ENCODE measurements at places on chromosomes 4 and X.

DNA sequence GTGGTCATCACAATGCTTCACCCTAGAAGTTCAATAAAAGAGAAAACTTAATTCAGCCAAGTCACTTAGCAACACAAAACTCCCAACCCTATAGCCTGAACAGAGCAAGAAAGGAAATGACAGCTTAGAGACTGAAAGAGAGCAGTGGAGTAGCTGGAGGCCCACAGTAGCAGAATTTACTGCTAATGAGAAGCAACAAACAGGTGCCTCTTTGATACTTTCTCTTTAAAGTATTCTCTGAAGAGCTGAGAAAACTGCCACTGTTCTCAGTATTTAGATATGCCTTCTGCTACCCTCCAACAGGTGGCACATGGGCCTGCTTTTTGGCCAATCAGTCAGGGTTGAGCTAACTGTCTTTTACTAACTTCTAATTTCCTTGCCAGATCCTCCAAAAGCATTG lies 240.0 kb downstream of the GPC3 start:
- DNase-seq, result no peak

GRCh38 chr4:189049682-189050081 lies 891.0 kb upstream of the FRG1 start:
- no peak for DNase-seq

- peak; percentile 14 for DNase-seq
Measured at GRCh38 chrX:44344194-44344593, 722 bp upstream of the EFHC2 start.

- no peak for DNase-seq
Measured at GRCh38 chr4:138446456-138446855, 204.3 kb upstream of the SLC7A11 start.

GRCh38 chrX:30748342-30748960 lies 95.2 kb downstream of the GK start:
- DNase-seq, result no peak

GRCh38 chr4:158809611-158810486 lies 41.0 kb downstream of the FNIP2 start:
- DNase-seq, result no peak

DNA sequence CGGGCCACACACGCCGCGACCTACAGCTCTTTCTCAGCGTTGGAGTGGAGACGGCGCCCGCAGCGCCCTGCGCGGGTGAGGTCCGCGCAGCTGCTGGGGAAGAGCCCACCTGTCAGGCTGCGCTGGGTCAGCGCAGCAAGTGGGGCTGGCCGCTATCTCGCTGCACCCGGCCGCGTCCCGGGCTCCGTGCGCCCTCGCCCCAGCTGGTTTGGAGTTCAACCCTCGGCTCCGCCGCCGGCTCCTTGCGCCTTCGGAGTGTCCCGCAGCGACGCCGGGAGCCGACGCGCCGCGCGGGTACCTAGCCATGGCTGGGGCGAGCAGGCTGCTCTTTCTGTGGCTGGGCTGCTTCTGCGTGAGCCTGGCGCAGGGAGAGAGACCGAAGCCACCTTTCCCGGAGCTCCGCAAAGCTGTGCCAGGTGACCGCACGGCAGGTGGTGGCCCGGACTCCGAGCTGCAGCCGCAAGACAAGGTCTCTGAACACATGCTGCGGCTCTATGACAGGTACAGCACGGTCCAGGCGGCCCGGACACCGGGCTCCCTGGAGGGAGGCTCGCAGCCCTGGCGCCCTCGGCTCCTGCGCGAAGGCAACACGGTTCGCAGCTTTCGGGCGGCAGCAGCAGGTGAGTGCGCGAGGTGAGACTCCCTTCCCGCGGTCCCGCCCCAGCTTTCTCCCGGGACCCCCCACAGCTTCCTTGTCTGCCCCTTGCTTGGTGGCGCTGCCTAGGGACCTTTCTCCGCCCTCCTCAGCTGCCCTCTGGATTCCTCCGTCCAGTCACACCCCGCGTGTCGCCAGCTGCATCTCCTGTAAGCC lies 678 bp downstream of the BMP3 start:
- DNase-seq, result peak; percentile 37

DNA sequence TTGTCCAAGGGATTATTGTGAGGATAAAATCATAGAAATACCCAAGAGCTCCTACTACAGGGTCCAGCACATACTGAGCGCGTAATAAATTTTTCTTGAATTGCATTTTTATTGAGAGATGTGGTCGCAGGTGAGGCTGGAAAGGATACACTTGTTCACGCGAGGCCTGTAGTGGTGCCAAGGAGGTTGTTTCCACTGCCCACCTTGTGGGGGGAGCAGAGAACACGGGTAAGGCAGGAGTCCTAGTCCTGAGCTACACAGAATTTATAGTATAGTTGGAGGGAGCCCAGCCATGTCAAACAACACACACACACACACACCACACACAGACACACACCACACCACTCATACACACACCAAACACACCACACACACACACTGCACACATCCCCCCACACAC lies 31.8 kb upstream of the CYP4V2 start:
- no peak for DNase-seq

DNA sequence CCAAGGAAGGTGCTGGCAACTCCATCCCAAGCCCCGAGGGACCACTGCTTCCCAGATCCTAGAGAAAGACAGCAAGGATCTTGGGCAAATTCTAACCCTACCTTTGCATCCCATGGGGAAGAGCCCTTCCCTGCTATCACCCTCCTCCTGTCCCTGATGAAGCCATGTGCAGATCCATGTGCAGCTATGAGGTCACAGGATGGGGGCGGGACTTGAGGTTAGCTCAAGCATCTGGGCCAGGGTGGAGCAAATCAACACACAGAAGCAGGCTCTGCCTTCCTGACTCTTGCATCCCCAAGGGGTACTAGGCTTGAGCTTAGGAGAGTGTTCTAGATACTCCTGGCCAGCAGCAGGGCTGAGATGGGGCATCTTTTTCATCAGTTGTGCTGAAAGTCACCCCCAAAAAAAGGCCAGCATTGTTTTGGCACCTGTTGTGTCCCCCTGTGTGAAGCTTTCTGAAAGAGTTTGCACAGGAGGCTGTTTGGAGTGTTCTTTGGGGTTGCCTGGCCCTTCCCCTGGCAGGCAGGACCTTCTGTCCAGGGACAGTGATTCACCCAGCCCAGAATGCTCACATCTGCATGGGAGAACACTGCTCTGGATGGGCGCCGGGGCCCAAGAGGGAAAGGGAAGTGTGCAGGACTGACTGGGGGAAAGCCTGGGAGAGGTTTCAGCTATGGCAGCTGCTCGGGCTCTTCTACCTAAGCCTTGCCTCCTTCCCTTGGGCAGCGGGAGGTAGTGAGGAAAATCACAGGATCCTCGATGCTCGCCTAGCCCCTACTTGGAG lies 50.8 kb downstream of the PRPS1 start:
- peak; percentile 94 for DNase-seq

DNA sequence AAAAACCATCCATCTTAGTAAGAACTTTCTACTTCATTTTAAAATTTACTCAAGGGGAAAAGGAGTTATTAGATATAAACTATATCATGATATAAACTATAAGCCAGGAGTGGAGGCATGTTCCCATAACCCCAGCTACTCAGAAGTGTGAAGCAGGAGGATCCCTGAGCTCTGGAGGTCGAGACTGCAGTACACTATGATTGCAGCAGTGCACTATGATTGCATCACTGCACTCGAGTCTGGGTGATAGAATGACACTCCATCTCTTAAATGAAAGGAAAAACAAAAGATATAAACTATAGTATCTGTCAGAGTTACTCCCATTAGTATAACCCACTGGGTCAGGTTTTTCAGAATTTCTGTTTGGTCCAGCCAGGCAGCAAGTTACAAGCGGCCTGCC lies 47.6 kb downstream of the RPS3A start:
- no peak for DNase-seq

GRCh38 chr4:68683034-68683433 lies 12.6 kb upstream of the UGT2B15 start:
- DNase-seq, result no peak

Measured in right cardiac atrium (tissue), 5 donors.